ENCODE measurements at places on chromosomes 1 and 21.

- no peak for DNase-seq
Measured at GRCh38 chr1:193451606-193452005, 265.2 kb upstream of the B3GALT2 start.

DNA sequence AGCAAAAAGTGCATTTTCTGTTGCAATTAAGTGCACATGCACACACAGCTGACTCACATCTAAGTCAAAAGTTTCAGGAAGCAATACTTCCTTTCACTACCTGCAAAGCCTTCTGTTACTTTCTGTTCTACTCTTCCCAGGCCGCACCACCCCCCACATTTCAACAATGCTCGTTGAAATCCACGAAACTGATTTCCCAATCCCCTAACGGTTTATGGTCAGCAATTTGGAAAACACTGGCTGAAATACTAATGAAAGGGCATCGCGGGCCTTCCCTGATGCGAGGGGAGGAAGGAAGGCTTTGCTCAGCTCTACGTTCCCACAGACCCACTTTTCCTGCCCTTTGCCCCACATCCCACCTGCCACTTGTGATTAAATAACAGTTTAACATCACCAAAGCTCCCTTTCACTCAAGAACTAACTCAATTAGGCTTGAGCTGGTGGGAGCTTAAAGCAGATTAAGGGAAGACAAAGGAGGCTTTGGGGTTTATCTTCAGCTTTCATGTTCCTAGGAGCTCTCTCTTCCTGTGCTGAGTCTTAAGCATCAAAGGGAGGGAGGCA lies 243.2 kb upstream of the RAB4A start:
- no peak for DNase-seq

GRCh38 chr1:235953801-235954200 lies 87.1 kb upstream of the LYST start:
- no peak for DNase-seq

DNA sequence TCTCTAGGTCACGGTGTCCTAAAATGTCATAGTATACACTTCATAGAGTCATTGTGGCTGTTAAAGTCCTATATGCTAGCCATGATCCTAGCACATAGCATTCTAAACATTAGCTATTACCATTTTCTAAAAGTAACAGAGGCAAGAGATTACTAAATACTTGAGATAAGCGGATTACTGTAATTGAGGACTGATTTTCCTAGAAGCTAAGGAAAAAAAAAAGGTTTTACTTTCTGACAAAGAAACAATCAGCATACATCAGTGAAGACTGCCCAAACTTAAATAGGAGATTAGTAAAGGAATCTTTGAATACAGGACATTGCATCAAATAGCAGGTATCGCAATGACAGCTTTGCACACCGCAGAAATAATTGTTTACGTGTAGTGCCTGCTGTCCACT lies 91.3 kb upstream of the HNRNPU start:
- no peak for DNase-seq

DNA sequence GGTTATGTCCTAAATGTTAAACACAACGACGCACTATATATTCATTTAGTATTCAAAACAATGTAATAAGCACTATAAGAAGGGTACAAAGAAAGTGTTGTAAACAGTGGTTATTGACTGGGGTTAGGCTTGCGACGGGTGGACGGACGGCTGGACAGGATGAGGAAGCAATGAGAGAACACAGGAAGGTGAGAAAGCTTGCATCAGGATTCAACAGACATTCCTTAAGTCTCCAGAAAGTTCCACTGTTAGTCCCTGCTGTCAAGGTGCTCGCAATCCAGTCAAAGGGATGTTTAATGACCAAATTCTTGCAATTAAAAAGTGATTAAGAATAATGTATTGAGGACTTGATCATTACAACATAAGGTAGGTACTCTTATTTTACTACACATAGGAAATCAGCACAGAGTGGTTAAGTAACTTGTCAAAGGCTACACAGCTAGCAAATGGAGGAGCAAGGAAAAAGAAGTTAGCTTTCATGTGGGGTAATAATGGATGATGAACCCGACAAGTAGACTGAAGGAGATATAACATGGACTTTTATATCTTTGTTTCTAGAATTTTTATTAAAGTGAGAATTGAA lies 994 bp upstream of the ACBD6 start:
- peak; percentile 8 for DNase-seq

GRCh38 chr1:72631449-72631848 lies 349.1 kb upstream of the NEGR1 start:
- no peak for DNase-seq
